Suprapubic skin (tissue), 4 donors: ENCODE measurements at places on chromosomes 7 and 10.
A peak's percentile ranks its signal among the peaks of the same experiment; 100 is the strongest.

GRCh38 chr10:60446851-60447250 is 57.2 kb upstream of the ANK3 start:
- no peak for DNase-seq

GRCh38 chr10:121510201-121510771 is 88.0 kb downstream of the FGFR2 start:
- no peak for DNase-seq

DNA sequence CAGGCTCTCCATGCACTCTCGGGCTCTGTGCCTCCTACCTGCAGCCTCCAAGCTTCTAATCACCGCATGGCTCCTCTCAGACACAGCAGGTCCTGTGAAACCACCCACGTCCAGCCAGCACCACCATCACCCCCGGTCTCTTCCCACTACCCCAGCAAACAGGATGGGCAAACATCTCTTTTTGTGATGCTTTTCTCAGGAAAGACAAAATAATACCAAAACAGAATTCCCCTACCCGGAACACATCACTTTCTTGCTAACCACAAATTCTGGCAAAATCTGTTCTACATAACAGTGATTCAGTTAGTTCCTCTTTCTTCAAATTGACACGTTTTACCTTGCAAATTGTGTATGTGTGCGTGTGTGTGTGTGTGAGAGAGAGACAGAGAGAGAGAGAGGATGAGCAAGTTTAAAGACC is 6.5 kb downstream of the SNX8 start:
- no peak for DNase-seq

- DNase-seq, result no peak
Measured at GRCh38 chr7:121557034-121557892, 161.2 kb upstream of the FAM3C start.

- no peak for DNase-seq
Measured at GRCh38 chr7:101162551-101163278, 2.7 kb downstream of the VGF start.

GRCh38 chr10:70328967-70329366 is 45.2 kb upstream of the NPFFR1 start:
- DNase-seq, result no peak

GRCh38 chr7:39753823-39754325 is 130.5 kb downstream of the RALA start:
- no peak for DNase-seq

- DNase-seq, result no peak
Measured at GRCh38 chr7:106812027-106812643, 52.9 kb upstream of the PIK3CG start.

GRCh38 chr7:47704936-47705335 is 123.0 kb upstream of the TNS3 start:
- no peak for DNase-seq

GRCh38 chr10:79349072-79349491 is 1.8 kb downstream of the PPIF start:
- DNase-seq, result peak; percentile 69

DNA sequence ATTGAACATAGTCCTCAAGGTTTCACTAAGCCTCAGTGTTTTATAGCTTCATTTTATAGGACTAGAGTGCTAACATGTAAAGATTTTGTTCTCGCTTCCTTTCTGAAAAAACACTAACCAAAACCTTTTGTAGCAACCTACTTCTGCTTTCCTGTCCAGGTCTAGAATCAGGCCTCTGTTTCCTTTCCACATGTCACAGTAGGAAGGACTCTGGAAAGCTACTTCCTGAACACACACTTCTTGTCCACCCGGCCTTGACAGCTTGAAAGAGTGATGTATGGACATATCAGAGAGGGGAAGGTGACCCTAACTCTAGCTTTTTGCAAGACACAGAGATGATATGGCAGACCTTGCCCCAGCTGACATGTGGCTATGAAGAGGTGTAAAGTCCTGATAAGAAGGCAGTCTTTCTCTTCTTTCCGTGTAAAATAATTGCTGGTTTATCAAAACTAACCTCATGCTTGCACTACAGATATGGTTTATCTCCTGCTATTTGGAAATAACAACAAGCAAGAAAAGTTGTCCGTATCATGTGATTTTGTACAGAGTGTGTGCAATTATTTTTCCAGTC is 175.4 kb downstream of the SKAP2 start:
- DNase-seq, result no peak

GRCh38 chr7:100655908-100656674 is at the start of gene ACTL6B:
Gene ACTL6B (minus strand): TSS chr7:100656448. CDS start chr7:100656354, 94 bp downstream.
- no peak for DNase-seq

GRCh38 chr7:45007571-45008328 is 7.7 kb downstream of the CCM2 start:
- no peak for DNase-seq

DNA sequence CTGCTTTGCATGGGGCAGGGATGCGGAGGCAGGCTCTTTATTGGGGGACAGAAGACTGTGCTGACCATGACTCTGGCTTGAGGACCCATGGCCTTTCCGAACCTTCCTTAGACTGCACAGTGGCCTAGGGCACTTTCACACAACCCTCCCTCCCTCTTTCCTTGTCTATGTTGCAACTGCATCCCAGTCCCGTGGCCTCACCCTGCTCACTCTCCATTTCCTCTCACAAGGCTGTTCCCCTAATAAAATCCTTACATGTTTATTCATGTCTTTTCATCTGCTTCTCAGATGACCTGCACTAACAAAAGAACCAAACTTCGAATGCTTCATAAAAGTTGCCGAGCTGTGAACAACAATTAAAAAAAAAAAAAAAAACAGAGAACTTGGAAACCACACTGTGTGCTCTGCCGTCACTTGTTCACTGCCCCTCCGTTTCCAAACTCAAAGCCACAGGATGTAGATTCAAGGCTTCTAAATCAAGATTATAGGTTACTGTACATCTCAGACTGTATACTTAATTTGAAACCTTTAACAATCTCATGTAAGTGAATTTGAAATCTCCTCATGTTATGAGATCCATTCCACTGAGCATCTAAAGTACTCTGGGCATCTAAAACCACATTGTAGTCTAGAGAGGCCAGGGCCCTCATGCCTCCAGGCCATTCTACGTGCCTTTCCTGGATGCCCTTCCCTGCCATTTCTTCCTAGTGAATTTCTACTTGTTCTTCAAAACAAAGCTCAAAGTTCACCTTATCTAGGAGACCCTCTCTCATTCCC is 265.9 kb downstream of the SNX13 start:
- no peak for DNase-seq

GRCh38 chr7:133301444-133301843 is 48.6 kb downstream of the EXOC4 start:
- no peak for DNase-seq

GRCh38 chr7:2843711-2844152 is 376 bp downstream of the GNA12 start:
- DNase-seq, result no peak

DNA sequence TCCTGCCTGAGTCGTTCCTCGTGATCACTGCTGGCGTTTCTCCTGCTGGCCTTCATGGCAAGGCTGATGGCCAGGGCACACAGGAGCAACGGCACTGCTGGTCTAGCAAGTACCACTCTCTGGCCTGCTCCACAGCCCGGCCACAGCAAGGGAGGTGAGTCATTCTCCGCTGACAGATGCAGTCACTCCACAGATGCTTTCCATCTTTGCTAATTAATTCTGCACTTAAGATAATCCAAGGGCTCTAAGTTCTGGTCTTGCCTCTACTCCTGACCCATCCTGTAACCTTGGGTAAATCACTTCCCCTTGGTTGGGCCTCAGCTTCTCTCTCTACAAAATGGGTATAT is 244.4 kb downstream of the RPS24 start:
- no peak for DNase-seq

- DNase-seq, result no peak
Measured at GRCh38 chr10:100939763-100940344, 27.1 kb downstream of the SLF2 start.
